SHP77 treated with DMSO at 0.1 percent for 48 hours (cell line): ENCODE measurements at places on chromosomes 5 and 9.

DNA sequence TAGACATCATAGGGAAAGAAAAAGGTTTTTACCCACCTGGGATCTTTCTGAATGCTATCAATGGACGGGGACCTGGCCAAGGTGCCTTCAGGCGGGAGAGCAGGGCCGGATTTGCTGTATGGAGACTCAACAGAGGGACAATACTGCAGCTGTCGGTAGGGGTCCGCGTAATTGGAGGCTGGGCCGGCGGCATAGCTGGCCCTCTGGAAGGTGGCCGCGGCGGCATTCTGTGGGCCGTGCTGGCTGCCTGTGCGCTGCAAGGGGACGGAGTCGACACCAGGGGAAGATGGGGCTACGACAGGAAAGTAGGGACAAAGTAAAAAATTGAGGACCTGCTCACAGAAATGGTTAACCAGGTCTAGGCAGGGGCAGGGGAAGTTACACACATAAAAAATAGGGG lies 557.9 kb downstream of the CTNND2 start:
- DNase-seq: no peak

- no peak for DNase-seq
Observed at GRCh38 chr5:4541334-4541733, 598.8 kb upstream of the ADAMTS16 start.

GRCh38 chr5:66880401-66880800 lies 284.2 kb downstream of the MAST4 start:
- DNase-seq: no peak

DNA sequence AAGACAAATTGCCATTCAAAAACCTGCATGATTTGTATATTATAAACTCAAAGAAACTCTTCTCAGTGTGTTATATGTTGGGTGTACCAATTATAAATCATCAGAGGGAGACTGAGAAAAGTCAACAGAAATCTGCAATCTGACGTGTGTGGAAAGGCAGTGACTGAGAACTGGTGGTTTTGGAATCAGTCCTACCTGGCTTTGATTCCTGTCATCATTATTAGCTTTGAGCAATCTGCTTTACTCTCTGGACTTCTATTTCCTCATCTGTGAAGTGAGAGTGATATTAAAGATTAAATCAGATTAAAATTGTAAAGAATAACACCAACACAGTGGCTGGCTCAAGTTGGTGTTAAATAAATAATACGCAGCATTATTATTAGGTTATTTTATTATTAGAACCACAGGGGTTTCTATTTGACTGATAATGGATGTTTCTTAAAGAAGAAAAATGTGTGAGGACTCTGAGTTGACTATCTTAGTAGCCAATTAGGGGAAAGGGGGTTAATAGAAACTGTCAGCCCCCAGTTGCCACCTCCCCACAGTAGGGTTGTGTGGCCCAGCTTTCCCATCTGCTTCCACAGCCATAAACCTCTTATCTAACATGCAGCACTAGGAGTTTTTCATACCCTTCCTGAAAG lies 59.6 kb downstream of the SNCAIP start:
- DNase-seq: no peak

- no peak for DNase-seq
Observed at GRCh38 chr5:42228279-42228678, 195.0 kb upstream of the GHR start.

- no peak for DNase-seq
Observed at GRCh38 chr5:176938472-176938871, 39.3 kb upstream of the HK3 start.

GRCh38 chr5:342501-343460 lies 21.3 kb downstream of the AHRR start:
- no peak for DNase-seq

DNA sequence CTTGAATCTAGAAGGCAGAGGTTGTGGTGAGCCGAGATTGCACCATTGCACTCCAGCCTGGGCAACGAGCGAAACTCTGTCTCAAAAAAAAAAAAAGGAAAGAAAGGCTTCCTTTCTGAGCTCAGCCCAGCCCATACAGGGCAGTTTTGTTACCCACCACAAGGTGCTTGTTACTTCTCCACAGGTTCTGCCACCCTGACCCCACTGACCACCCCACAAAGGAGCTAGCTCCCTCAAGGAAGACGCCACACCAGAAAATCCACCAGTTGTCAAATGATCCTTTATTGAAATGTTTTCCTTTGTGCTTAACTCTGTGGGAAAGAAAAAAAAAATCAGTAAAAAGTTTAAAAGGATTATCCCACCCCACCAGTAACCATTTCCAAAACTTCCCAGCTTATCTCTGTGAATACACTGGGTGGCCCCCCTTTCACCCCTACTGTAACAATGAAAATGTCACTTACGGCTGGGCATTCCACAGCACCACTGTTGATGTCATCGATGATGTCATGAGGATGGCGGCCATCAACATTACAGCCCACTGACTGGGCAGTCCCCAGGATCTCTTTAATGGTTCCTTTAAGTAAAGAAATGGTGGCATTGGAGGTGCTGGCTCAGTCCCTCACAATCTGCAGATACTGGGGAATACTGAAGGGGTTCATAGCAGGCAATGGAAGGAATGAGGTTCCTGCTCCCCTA lies 3.6 kb downstream of the RPL12 start:
- DNase-seq: no peak
